T-cell (primary cell): ENCODE measurements at places on chromosomes 4 and X.

- no peak for DNase-seq
Measured at GRCh38 chr4:148226341-148226740, 215.9 kb downstream of the NR3C2 start.

DNA sequence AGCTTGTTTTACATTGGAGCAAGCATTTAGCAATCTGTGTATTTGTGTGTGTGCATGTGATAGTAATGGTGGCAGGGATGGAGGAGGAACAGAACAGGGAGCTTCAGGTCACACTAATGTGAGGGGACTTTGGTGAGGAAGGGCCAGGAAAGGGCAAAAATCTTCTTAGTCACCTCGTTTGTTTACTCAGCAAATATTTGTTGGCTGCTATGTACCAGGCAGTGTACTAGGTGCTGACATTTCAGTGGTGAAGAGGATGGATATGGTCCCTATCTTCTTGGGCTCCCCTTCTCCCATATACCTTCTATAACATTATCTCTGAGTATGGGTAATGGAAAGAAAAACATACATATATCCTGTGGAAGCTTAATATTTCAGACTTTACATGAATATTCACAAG, 48.5 kb upstream of the HDAC8 start:
- no peak for DNase-seq

DNA sequence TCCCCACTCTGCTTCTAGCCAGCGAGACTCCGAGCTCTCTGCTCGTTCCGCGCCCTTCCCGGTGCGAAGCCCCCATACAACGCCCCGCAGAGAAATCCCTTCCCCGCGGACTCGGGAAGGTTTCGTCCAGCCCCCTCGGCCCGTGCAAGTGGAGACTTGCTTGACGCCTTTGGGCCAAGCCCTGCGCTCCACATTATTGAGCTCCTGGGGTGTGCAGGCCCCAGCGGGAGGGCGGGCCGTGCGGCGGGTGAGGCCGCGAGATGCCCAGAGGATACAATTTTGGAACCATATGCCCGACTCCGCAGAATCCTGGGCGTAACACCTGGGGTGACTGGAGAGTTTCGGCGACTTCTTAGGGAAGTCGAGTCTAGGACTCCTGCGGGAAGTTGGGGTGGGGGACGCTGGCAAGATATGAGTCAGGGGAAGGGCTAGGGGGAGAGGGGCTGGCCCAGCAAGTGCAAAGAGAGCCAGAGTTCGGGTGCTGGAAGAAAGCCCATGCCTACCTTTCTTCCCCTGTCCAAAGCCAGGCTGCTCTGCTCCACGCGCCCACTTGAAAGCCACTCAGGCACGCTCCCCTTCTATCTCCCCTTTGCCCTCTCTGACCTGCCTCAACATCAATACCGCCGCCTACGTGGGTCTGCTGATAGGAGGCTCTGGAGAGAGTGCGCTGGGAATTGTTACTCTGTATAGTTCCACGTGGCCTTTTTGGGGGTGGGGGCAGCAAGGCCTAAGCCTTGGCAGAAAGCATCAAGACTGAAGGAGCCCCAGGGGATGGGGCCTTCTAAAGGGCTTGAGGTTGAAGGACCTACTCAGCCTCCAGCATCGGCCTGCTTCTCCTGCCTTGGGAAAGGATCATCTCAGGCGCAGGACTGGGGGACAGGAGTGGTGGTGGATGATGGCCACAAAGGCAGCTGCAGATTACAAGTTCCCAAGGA, 1.2 kb upstream of the ELF4 start:
- DNase-seq: no peak

GRCh38 chrX:1912193-1912592, 297.3 kb downstream of the ASMT start:
- no peak for DNase-seq

GRCh38 chr4:150173432-150173861, 95.2 kb downstream of the DCLK2 start:
- DNase-seq: no peak

DNA sequence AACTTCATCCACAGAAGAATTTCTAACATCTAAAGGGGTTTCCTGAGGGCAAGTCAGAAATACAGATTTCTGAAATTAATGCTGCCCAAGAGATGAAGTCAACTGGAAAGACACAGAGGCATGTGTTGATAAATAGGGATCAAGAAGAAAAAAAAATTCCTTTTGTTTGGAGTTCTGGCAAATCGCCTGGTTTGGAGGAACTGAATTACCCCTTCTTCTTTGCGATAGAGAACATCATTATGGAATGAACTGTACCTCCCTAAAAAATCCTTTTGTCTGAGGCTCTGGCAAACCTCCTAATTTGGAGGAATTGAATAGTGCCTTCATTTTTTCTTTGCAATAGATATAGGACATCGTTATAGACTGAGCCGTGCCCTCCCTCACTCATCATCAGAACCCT, 200.9 kb downstream of the DHRSX start:
- DNase-seq: no peak

DNA sequence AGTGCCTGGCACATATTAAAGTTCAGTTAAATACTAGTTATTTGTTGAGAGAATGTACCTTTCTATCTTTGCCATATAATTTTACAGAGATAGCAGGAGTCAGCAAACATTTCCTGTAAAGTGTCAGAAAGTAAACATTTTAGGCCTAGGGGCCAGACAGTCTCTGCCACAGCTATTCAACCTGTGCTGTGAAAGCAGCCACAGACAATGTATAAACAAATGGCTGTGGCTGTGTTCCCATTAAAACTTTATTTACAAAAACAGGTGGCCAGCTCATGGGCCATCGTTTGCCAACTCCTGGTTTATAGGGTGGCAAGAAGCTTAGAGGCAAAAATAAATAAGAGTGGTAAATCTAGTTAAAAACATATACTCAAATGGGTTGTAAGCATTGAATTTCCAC, 34.0 kb upstream of the BRS3 start:
- DNase-seq: no peak

DNA sequence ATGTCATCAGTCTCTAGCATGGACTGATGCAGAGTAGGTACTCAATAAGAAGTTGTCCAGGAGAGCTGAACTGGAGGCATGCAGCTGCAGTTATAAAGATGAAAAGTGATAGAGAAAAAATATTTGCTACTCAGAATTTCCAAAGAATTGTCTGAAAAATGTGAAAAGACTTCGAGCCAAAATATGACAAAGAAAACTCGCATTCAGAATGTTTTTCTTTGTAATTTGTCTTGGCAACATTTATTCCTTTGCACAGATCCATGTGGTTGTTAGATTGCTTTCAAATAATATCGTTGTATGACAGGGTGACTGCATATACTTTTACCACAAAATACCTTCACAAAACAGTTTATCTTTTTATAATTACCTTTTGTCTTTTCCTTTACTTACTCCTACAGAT, 128.0 kb upstream of the SLC4A4 start:
- no peak for DNase-seq

DNA sequence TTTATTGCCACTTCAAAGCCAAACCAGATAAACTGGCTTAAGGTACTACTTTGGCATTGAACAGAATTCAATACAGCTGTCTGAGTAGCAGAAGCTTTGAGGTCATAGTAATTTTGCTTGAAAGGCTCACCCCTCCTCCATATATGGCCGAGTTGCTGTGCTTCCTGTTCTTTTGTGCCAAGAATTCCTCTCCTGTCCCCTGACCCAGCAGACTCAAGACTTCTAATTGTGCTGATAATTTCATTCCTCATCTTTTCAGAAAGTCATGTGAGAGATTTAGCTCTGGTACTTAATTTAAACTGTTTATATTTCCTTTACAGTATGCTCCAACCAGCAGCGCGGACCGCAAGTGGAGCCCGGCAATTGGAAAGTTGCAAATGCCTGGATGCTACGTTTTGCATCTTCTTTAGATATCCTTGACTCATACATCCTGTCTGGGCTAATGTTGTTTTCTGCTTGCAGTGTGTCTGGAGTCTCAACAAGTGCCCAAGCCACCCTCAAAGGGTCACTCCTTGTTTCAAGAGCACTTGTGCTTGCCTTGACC, 373.4 kb downstream of the PDGFC start:
- DNase-seq: no peak

DNA sequence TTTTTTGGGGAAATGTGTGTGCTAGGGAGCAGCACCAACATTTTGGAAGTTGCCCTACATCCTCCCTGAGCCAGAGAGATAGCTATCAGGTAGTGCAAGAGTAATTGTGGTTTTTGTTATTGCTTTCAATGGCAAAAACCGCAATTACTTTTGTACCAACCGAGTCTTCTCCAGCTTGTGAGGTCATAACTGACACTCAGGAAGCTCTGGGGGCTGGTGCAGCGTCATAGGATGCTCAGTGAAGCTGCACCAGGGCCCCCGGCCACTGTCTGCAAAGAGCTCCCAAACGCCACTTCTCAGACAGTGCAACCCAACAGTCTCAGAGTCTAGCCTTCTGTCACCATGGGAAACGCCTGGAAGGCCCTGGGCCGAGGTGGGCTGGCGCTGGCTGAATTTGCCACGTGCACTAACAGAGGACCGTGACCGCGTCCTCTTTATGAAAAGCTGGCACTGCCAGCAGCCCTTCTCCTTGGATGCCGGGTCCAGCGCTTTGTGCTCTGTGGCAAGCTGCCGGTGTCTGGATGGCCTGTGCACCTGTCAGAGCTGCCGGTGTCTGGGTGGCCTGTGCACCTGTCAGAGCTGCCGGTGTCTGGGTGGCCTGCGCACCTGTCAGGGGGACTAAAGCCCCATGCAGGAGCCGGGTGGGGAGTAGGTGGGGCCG, 19.4 kb downstream of the SH3TC1 start:
- peak; percentile 25 for DNase-seq

DNA sequence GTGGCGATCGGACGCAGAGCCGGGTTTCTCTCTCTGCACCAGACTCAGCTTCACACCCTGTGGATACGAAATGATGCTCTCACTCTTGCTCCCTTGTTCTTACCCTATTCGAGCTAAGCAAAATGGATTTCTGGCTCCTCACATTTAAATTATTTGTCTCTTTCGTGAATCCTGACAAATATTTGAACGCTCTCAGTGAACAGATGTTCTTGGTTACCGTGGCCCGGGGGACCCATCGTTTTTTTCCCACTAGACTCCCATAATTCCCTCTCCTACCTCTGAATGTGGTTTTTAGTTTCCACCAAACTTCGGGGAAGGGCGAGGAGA, 630 bp downstream of the SMARCA5 start:
- no peak for DNase-seq

DNA sequence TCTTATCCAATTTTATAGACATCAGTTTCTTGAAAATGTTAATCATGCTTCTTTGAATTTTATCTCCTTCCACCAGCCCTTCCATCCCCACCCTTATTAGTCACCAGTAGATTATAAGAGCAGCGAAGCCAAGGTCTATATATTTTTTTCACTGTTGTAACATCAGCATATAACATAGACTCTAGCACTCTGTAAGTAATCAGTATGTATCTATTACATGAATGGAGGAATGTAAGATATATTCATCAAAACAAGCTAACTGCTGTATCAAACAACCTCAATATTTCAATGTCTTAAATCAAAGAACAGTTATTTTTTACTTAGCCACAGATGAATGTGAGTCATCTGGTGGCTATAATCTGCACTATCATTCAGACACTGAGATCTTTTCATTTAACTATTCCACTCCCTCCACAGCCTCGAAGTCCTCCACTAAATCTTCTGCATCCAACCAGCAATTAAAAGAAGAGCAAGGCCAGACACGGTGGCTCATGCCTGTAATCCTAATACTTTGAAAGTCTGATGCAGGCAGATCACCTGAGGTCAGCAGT, 178.9 kb downstream of the CENPC start:
- DNase-seq: no peak

DNA sequence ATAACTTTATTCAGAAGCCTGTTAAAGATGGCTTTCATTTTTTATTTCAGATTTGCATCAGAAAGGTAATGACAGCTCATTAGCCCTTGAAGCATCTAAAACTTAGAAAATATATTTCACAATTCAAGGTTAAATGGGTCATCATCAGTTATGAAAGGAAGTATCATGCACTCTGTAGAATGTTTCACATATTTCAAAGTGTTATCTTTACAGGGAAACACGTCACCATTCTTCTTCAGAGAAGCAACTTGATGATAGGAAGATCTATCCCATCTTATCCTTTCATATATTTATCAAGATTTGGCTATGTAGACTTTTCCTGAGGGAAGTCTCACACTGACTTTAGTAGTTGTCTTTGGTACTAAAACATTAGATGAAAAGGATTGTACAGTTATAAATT, 277.8 kb downstream of the TENM3 start:
- DNase-seq: no peak

- DNase-seq: no peak
Measured at GRCh38 chr4:74190919-74191397, 33.0 kb downstream of the MTHFD2L start.

- DNase-seq: no peak
Measured at GRCh38 chr4:183182873-183183725, 84.0 kb downstream of the WWC2 start.

DNA sequence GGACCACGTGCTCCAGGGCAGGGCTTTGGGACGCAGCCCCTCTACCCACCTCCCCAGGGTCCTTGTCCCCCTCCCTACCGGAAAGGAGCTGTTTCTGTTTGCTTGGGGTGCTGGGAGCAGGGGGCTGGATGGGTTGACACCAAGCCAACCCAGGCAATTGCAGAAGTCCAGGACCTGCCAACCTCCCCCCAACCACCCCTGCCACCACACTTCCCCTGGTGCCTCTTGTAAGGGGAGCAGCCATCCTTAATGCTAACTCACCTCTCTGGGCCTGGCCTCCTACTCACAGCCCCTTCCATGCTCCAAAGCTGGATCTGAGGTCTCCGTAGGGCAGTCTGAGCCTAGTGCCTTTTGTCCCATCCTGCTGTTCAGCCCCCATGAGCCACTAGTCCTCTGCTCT, 631.9 kb downstream of the BCOR start:
- DNase-seq: no peak

DNA sequence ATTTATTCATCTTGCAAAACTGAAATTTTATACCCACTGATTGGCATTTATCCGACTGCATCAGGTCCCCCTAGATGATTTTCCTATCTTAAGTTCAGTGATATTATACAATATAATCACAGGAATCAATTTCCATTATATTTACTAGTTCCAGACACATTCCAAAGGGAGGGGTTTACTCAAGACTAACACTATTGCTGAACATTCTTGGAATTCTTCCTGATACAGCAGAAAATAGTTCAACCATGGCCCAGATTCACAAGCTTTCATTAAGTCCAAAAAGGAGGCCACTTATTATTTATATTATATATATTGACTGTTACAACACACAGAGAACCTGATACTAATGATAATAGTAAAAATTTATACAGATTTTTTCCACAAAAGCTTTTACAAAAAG, 2353.6 kb downstream of the PCDH7 start:
- no peak for DNase-seq

GRCh38 chrX:155262970-155263754, 1.1 kb downstream of the RAB39B start:
- DNase-seq: no peak

- no peak for DNase-seq
Measured at GRCh38 chr4:39621582-39621981, 17.1 kb downstream of the SMIM14 start.

- no peak for DNase-seq
Measured at GRCh38 chrX:136048446-136048845, 63.2 kb downstream of the SLC9A6 start.

DNA sequence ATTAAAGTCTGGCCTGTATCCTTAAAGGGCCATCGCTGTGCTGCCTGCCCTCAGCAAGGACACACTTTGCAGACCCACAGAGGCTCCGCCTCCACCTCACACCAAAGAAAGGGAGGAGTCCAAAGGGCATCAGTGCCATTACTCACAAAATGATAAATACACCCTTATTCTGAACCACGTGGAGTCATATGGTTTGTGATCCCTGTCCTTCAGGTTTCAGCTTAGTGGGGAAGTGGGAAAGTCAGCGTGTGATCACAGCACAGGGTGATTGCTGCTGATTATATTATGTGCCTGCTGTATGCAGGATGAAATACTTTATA, 35.9 kb upstream of the MSANTD1 start:
- DNase-seq: no peak

GRCh38 chrX:31590581-31591114, 518.8 kb upstream of the FTHL17 start:
- no peak for DNase-seq

- no peak for DNase-seq
Measured at GRCh38 chrX:119071381-119071780, 1.4 kb upstream of the CT47C1 start.
